ENCODE measurements at places on chromosomes 2 and 18.
A peak's percentile ranks its signal among the peaks of the same experiment; 100 is the strongest.

- no peak for DNase-seq
Measured at GRCh38 chr18:43877616-43878321, 600.5 kb upstream of the SYT4 start.

GRCh38 chr2:69608109-69608508, 35.4 kb downstream of the AAK1 start:
- DNase-seq = no peak

DNA sequence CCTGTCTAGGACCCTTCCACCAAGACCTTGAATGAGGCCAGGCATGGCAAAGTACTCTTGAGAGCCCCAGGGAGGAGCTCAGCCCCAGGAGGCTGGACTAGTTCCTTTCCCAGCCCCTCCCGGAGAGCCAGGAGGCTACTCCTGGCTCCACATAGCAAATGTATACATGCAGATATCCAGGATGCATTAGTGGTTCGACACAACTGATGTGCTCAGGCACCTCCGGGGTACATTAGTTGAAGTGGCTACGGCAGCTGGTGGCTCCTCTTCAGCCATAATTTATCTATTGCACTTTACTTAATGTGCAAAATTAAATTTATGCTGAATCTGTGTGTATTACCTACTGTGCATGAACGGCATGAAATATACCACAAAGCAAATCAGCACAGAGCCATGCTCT, 182.8 kb upstream of the MEIS1 start:
- DNase-seq = no peak

GRCh38 chr18:55439056-55439455, 148.9 kb downstream of the TCF4 start:
- DNase-seq = no peak

- DNase-seq = no peak
Measured at GRCh38 chr2:220966636-220967035, 605.5 kb downstream of the EPHA4 start.

DNA sequence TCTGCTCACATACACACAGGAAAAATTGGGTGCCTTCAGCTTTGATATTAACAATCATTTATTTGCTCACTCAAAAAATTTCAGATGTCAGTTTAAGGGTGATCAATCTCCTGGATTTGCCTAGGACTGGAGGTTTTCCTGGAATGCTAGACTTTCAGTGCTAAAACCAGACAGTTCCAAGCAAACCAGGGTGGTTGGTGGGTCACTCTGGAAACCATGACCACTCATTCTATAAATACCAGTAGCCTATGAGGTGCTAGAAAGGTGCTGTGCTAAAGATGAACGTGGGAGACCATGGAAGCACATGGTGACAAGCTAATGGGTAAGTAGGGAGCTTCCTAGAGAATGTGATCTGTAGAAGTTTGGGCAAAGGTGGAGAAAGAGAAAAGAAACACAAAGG, 25.4 kb upstream of the STPG4 start:
- DNase-seq = no peak

- DNase-seq = peak; percentile 58
Measured at GRCh38 chr18:58180738-58181353, 136.8 kb downstream of the NEDD4L start.

DNA sequence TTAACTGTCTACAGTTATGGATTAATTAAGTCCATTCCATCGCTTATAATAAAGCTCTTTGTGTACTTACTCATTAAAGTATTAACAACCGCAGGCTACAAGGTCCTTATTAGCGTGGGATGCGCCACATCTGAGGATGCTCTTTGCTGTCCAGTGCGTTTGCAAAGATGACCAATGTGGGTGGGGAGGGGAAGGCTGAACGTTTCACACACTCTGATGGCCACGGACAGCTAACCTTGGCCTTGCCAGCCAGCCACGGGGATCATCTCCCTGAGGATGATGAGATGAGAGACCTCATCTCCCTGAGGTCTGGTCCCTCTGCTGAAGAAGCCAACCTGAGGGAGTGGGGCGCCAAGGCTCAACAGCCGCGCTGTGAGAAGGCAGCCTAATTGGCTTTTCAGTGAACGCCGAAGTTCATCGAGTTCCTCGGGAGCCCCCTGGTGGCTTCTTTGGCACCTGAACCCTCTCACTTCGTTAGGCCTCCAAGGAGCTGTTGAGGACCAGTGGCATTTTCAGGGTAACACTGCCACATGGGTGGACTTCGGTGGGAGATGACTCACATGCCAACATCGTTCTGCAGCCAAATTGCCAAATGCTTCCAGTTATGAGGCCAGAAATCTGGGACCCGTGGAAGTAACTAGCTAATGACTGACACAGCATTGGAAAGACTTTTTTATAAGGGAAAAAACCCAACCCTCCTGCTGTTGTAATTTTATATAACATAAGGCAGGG, 69.3 kb upstream of the SEC11C start:
- peak; percentile 79 for DNase-seq

GRCh38 chr2:25251071-25251421, 82.7 kb upstream of the POMC start:
- DNase-seq = no peak

- no peak for DNase-seq
Measured at GRCh38 chr18:44918142-44918476, 237.4 kb downstream of the SETBP1 start.

DNA sequence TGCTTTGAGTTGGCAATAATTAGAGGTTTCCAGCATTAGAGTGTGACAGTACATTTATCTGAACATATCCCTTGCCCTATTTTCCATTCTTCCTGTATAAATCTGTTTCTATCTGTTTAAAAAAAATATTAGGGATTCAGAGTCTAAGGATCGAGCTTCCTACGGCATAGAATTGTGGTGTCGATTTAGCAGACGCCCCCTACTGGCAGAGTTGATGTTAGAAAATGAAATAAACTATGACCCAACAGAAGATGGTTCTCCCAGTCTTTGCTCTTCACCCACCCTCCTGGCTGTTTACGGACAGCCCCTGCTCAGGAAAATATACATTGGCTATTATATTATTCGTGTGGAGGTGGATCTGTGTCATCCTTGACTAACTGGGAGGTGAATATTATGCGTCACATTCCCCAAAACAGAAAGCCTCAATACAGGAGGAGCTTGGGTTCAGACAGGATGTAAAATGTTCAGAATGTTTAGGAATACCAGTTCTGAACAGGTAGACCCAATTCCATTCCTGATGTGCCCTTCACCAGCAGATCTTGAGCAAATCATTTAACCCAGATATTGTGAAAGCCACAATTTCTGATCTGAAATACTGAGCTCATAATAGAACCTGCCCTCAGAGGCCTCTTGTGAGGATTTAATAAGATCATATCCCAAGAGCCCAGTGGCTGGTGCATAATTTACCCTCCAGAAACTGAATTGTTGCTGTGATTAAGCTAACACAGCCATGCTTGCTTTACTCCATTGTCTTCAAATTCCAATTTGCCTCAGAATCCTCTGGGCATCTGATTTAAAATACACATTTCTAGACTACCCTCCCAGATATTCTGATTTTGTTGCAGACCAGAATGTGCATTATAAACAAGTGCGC, 10.8 kb upstream of the ERMN start:
- peak; percentile 32 for DNase-seq

- DNase-seq = no peak
Measured at GRCh38 chr18:12606592-12607315, 51.2 kb downstream of the SPIRE1 start.

- no peak for DNase-seq
Measured at GRCh38 chr2:196112418-196113034, 43.9 kb upstream of the DNAH7 start.

- no peak for DNase-seq
Measured at GRCh38 chr2:174322746-174323145, 12.0 kb upstream of the SP9 start.

GRCh38 chr2:191927319-191927867, 80.5 kb upstream of the CAVIN2 start:
- no peak for DNase-seq

GRCh38 chr2:1746174-1747064, 2.1 kb upstream of the PXDN start:
- DNase-seq = no peak

DNA sequence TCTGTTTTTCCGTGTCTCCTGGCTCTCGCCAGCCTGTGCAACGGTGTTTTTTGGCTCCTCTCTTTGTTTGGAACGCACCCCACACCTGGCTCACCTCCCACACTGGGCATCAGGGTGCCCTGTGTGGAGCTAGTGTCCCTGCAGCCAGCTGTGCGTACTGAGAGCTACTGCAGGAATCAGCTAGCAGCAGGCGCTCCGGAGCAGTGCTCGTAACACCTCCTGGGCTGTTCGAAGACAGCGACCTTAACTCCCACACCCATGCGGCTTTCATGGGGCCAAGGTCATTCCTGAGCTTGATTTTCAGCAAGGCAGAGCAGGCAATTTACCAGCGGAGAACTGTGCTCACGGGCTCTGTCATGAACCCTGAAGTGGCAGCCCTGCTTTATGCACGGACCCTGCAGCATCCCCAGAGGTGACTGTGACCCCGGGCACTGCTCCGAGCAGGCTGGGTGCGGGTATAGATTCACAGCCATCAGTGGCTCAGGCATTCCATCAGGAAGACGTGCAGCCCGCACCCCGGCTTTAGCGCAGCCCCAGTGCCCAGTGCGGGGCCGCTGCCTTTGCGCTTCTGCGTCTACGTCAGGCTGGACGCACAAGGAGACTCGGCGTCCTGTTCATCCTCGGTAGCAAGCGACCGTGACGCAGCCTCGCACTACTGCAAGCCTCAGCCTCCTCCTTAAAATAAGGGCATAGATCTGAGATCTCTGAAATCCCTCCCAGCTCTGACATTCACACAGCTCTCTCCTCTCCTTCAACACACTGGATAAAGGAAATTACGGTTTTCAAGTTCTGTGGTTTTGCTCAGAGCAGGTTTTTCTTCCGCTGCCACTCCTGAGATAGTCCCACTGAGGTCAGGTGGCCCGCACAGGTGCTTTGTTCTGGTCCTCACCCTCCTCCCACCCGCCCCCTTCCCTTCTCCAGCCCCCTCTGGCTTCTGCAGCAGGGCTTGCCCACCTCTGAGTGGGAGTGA, 58.2 kb downstream of the ADI1 start:
- DNase-seq = no peak

DNA sequence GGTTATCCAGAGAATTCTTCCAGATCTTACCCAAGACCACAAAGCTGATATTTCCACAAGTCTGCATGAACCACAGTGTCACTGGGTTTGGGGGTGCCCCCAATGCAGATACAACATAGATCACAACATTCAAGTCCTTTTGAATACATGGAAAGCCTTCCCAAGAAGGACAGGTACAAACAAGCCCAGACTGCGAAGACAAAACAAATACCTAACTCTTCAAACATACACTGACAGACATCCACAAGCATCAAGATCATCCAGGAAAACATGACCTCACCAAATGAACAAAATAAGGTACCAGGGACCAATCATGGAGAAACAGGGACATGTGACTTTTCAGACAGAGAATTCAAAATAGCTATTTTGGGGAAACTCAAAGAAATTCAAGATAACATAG, 93.1 kb downstream of the MDH1 start:
- no peak for DNase-seq

DNA sequence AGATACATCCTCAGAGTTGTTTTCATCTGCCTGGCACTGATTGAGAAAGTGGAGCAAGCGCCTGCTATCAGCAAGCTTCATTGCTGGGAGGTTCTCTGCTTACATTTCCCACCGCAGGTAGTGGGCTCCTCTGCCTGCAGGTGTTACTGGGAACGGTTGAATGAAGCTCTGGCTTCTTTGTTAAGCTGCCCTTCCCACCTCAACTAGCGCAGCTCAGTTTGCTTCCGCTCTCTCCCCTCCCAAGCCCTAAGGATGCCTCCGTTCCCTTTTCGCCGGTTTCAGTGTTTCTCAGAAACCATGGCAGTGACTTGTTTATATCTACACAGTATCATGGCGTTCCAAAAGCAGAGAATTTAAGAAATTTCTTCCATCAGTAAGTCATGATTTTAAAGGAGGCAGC, 72.2 kb upstream of the B3GNT7 start:
- no peak for DNase-seq

DNA sequence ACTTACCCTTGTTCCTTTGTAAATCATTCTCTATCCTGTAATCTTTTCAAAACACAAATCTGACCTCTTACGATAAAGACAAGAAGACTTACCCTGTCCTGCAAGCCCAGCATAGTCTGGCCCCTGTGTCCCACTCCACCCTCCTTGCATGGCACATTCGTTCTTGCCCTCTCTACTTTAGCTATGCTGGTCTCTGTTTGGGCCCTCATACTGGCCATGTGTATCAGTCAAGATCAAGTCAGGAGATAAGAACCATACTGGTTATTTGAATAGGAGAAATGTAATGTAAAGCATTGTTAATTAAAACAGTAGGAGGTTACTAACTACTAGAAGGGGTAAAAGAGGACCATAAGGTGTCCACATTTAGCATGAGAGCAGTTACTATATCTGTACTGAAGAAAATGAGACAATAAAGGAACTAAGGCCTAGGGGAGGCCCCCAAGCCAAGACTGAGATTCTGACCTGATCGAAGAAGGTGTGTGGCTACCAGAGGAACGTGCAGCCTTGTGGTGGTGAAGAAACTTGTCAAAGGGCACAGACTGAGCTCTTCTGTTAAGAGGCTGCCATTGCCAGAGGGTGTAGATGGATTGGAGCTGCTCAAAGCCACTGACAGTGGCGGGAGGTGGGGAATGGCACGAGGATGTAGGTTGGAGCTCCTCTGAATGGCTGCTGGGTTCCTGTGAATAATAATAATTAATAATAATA, 80.8 kb downstream of the KCTD18 start:
- no peak for DNase-seq

- DNase-seq = no peak
Measured at GRCh38 chr2:147884830-147885229, 40.0 kb downstream of the ACVR2A start.

GRCh38 chr2:45000921-45001868, 8.1 kb downstream of the SIX2 start:
- DNase-seq = no peak

DNA sequence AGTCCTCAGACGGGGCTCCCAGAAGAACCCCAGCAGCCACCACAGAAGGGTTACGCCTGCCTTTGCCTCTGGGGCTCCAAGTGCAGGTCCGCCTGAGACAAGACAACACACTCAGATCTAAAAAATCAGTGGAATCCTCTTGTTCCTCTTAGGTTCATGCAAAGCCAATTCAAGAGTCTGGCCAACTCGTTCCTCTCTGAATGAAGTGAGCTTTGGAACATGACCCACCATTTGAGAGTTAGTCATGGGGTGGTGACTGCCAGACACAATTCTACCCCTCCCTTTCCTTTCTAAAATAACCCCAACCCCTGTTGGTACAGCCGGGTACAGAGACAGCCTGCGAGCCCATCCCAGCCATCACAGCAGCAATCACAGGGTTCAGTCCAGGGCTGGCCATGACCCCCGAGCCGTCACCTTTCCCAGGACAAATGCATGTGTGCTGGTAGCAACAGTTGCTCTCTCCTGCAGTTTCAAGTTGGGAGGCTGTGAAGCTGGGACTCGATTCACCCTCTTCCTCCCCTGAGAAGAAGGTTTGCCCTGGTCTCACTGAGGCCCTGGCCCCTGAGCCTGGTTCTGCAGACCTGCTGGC, 183.1 kb upstream of the SH3BP4 start:
- DNase-seq = no peak

GRCh38 chr2:128272601-128273468, 45.8 kb downstream of the HS6ST1 start:
- no peak for DNase-seq

- no peak for DNase-seq
Measured at GRCh38 chr18:26792661-26793060, 72.8 kb downstream of the AQP4 start.

- DNase-seq = no peak
Measured at GRCh38 chr2:8918412-8918811, 81.0 kb upstream of the KIDINS220 start.

Data from activated CD4-positive, alpha-beta T cell treated with anti-CD3 and anti-CD28 coated beads, Interleukin-2, amount 50 U/mL, for 4 hours (primary cell).